ENCODE measurements at places on chromosomes 13 and 19.

DNA sequence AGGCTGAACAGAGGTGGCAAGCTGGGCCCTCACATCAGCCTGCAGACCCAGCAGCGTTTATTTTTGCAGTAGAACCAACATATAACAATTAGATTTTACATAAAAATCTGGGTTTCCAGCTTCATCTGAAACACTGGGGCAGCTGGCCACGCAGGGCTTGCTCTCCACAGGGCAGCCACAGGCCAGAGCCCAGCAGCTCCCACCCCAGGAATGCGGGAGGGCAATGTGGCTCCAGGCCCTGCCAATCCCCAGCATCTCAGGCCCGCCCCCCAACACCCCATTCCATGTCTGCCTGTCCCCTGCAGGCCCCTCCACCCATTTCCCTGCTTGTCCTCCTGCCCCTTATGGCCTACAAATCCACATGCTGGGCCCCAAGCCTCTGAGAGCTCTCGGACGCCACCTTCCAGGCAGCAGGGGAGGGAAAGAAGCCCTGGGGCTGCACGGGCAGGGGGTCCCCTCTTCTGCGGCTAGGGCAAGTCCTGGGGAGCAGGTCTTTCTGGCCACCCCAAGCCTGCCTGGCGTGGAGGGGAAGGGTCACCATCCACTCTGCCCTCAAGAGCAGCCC lies 15.0 kb upstream of the VSTM2B start:
- DNase-seq: no peak

GRCh38 chr19:35090506-35091214 lies 25.0 kb upstream of the FXYD3 start:
- no peak for DNase-seq

DNA sequence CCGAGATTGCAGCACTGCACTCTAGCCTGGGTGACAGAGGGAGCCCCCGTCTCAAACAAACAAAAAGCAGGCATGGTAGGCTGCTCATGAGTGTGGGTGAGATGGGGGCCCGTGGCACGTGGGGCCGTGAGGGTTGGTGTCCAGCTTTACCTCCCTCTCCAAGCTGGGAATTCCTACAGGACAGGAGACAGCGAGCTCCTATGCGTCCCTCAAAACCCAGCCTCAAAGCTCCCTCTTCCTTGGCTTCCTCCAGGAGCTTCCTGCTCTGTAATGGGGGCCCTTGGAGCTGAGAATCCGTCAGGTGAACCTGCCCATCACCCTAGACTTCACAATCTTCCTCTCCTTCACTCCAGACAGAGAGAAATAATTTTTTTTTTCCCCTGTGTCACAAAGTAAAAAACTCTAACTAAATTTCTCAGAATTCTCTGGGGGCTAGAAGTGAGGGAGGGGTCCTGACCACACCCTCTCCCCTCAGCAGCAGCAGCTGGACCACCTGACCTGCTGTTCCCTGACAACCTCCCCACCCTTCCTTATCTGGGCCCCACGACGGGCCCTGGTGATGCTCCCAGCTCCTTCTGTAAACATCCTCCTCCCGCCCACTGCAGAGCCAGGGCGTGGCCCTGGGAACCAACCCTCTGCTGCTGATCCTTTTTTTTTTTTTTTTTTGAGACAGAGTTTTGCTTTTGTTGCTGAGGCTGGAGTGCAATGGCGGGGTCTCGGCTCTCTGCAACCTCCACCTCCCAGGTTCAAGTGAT lies 22.1 kb upstream of the WDR18 start:
- no peak for DNase-seq

- no peak for DNase-seq
Observed at GRCh38 chr19:10861103-10861651, 10.2 kb upstream of the CARM1 start.

DNA sequence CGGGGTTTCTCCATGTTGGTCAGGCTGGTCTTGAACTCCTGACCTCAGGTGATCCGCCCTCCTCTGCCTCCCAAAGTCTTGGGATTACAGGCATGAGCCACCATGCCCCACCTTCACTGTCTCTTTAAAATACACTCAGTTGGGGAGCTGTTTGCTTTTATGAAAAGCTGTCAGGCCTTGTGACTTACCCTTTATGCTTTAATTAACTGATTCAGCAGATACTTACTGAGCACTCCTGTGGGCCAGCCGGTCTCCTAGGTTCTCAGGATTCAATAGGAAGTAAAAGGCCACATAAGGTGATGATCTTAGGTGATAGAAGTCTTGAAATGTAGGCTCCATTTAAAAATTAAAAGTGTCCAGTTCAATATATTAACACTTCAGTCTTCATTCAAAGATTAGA lies 7.5 kb downstream of the UBAC2 start:
- DNase-seq: no peak

- no peak for DNase-seq
Observed at GRCh38 chr13:52896827-52897659, 48.6 kb upstream of the PCDH8 start.

Data from natural killer cell (primary cell).